Islet precursor cell (in vitro differentiated cells): ENCODE measurements at places on chromosomes 12 and 14.

DNA sequence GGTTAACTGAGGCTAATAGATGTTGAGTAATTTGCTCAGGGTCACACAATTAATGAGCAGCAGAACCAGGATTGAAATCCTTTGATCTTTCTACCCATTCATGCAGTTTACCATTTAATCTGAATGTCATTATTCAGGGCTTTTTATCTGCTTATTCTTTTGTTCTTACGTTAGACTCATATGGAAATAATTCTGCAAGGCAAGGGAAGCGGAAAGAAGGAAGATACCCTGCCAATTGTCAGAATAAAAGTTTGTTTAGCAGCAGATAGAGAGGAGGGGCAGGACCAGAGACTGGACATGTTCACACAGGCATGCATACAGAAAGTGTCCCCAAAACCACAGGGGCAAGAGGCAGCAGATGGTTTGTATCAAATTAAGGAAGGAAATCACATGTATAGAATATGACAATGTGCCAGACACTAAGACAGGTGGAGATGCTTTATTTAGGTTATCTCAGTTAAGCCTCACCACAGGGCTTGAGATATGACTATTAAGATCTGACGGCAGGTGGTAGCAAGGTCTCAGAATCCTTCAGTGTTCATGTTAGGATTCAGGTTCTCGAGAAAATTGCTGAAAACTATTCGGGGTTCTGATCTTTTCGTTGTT lies 29.8 kb downstream of the BRMS1L start:
- no peak for DNase-seq

DNA sequence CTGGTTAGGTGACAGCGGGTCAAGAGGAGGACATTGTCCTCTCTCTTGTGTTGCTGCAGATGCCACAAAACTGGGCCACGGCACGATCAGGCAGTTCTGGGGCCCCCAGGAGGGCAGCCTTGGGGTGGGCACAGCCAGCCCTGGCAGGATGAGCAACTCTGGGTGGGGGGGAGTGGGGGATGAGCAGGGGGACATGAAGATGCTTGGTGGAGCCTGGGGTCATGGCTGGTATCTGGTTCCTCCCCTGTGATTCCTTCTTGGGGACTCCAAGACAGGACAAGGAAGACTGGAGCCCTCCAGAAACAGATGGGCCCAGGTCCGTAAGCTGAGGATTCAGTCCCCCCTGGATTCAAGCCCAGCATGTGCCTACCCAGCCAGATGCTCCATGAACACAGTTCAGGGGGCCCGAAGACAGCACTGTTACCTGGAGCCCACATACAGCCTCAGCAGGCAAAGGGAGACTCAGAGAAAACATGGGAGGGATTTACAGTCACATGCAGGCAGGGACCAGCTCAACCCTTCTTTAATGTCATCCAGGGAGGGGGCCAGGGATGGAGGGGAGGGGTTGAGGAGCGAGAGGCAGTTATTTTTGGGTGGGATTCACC lies 10.4 kb downstream of the SERPINA1 start:
- DNase-seq: peak; percentile 34

GRCh38 chr12:3257411-3257810 lies 180.2 kb downstream of the TSPAN9 start:
- no peak for DNase-seq

GRCh38 chr12:51751661-51752060 lies 96.9 kb downstream of the FIGNL2 start:
- DNase-seq: no peak

DNA sequence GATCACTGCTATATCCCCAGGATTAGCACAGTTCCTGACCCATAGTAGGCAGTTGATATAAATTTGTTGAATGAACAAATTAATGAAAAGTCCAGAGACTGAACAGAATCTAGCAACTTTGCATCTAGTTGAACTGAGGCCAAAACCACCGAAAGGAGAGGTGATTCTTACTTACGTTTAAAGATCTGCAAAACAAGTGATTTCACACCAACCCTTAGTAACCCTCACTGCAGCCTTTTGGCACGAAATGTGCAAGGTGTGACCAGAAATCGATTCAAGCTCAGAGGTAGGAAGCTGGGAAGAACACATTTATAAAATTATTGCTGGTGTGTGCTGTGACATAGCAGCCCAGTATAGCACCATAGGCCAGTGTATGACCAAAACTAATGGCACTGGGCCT lies 70.8 kb downstream of the SUDS3 start:
- peak; percentile 4 for DNase-seq

GRCh38 chr12:25637752-25638151 lies 84.7 kb upstream of the LMNTD1 start:
- DNase-seq: no peak

DNA sequence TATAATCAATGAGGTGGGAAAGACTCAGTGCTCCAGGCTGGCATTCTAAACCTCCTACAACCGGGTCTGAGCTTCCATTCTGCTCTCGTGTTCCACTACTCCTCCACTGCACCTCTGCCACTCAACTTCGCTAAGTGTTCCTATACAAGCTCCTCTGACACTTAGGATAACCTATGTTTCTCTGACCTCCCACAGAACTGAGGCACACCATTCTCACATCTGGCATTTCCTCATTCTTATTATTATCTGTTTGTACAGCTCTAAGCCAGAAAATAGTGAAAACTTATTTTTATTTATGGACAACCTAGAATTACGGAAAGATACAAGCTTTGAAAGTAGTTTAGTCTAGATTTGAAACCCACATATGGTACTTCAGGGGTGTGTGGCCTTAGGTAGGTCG lies 127.0 kb downstream of the MED13L start:
- no peak for DNase-seq

GRCh38 chr12:48866052-48866711 lies 512 bp upstream of the RND1 start:
- no peak for DNase-seq

GRCh38 chr12:88206601-88207000 lies 64.5 kb downstream of the TMTC3 start:
- DNase-seq: no peak
